ENCODE measurements at places on chromosomes 3 and 15. TPM values are rescaled to one million over a fixed set of nuclear protein-coding genes. Genes with fewer than 3 reads are reported as not detected.

GRCh38 chr3:141881702-141882101 is 5.3 kb downstream of the ATP1B3 start:
- H3K4me3 ChIP-seq, result no peak overlapping the region
- H3K4me1 ChIP-seq, result peaks cover 22% of the 10 kb centered on the region
- H3K27me3 ChIP-seq, result no peaks in the 10 kb centered on the region
- DNase-seq, result no peak
- H3K27ac ChIP-seq, result no peak overlapping the region
- peaks cover 3% of the 10 kb centered on the region for H3K36me3 ChIP-seq

EXOSC7 gene
- 72.6 TPM for total RNA-seq

DNA sequence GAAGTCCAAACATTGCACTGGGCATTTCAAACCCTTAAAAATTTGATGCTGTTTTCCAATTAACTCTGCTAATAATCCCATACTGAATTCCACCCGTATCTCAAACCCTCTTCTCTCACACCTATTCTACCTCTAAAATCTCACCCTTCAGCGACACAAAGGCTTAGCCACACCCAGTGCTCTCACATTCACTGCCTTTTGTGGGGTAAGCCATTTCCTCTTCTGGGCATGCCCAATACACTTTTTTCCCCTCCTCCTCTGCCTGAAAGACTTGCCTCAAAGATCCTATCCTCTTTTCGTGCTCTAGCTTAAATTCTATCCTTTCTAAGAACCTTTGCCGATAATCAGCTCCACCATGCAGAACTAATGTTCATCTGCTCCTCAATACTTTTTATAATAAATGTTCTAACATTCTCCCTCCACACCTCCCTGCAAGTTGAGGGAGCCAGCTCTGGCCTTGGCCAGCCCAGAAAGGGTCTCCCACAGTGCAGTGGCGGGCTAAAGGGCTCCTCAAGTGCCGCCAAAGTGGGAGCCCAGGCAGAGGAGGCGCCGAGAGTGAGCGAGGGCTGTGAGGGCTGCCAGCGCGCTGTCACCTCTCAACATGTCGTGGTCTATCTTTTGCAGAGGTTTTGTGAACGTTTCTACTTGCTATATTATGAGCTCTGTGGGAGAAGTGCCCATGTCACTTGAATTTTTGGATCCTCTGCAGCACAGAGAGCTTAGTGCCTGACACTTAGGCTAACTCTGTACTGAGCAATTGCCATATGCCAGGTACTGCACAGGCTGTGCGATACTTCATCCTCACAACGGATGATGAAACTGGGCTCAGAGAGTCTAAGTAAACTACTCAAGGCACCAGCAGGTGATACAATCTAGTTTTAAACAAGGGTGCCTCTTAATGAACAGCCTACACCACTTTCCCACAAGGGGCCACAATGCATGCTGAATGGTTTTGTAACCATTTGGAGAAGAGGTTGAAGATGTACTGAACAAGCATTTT is 53.6 kb upstream of the BCL6 start:
- no peaks in the 10 kb centered on the region for H3K27me3 ChIP-seq
- DNase-seq, result no peak
- no peak overlapping the region for H3K27ac ChIP-seq
- no peak overlapping the region for H3K4me3 ChIP-seq
- H3K36me3 ChIP-seq, result no peaks in the 10 kb centered on the region
- no peaks in the 10 kb centered on the region for H3K4me1 ChIP-seq

GPR27 gene
- not detected for total RNA-seq

GABRR3 gene
- not detected for total RNA-seq

DNA sequence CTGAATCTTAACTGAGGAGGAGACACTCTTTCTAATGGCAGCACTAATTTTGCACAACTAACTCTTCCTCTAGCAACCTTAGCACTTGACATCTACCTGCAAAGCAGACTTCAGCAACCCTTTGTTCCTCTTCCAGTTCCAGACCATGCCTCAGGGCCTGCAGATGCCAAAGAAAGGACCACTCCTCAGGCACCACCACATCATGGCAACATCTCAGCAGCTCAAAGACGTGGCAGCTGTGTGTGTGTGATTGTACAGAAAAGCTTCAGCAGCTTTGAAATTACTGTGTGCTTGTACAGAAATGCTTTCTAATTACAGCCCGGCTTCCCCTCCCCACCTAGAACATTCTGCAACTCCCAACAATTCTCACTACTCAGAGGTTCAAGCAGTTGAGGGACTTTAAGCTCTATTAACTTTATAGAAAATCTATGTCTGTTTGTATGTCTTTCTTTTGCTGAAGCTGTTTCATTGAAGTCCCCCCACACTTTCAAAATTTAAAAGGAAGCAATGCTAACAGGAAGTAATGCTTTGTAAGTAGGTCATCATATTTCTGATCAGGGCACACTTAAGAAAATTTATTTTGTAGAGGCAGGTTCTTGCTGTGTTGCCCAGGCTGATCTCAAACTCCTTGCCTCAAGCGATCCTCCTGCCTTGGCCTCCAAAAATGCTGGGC is 115.2 kb downstream of the CD47 start:
- H3K4me3 ChIP-seq, result no peak overlapping the region
- H3K4me1 ChIP-seq, result no peaks in the 10 kb centered on the region
- no peak for DNase-seq

BCHE gene
- total RNA-seq, result not detected

GPR149 gene
- total RNA-seq, result not detected

RBP2 gene
- not detected for total RNA-seq

DNA sequence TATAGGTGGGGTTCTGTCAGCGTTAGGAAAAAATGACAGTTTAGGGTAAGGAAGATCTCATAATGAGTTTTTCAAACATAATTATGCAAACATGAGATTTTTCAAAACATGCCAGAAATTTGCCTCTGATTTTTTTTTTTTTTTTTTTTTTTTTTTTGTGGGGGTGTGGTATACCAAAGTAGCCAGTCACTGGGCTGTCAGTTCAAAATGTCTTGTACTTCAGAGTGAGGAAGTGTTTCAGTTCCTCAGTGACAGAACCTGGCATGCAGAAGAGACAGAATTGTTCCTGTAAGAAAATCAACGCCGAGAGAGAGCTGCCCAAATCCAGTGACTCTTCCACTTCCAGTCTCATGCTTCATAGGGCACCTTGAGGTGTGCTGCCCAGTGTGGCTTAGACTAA is 9.7 kb downstream of the NCBP2 start:
- H3K36me3 ChIP-seq, result peaks cover 52% of the 10 kb centered on the region
- no peaks in the 10 kb centered on the region for H3K4me1 ChIP-seq
- H3K27ac ChIP-seq, result no peak overlapping the region
- no peak for DNase-seq
- H3K27me3 ChIP-seq, result no peaks in the 10 kb centered on the region
- H3K4me3 ChIP-seq, result no peak overlapping the region

LDHAL6B gene
- not detected for total RNA-seq

RHCG gene
- not detected for total RNA-seq

FBXO40 gene
- not detected for total RNA-seq

DNA sequence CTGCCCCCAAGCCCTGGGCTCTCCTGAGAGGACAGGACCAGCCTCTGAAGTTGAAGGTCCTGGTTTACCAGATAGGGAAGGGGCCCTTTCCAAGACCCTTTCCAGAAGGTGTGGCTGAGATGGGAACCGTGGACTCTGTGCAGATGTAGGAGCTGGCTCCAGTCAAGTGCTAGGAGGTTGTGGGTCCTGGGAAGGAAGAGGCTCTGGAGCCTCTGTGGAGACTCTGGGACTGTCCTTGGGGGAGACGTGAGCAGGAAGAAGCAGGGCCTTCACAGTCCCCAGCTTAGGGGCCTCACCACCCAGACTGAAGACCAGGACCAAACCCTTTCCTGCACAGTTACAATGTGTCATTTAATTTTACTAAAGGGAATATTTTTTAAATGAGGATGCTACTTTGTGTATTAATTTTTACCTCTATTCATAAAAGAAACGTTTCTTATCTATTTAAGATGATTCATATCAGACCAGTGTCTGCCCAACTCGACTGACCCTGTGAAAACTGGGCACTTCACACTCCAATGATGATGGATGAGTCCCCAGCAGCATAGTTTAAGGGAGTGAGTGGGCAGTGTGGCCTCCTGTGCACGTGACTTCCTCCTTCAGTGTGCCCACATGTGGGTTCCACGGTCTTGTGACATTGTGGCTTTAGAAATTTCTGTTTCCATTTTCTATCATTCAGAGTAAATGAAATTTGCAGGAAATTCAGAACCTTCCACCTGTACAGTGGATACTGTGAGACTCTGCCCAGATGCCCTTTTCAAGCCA is 10.9 kb downstream of the CCR5AS start:
- H3K27ac ChIP-seq, result no peak overlapping the region
- no peaks in the 10 kb centered on the region for H3K36me3 ChIP-seq
- H3K4me1 ChIP-seq, result no peaks in the 10 kb centered on the region
- DNase-seq, result no peak
- H3K27me3 ChIP-seq, result no peaks in the 10 kb centered on the region

GRK7 gene
- total RNA-seq, result not detected

CACNA1D gene
- total RNA-seq, result 1.1 TPM

STRC gene
- total RNA-seq, result 0.91 TPM

GRCh38 chr15:82172506-82172905 is 90.0 kb downstream of the EFL1 start:
- no peaks in the 10 kb centered on the region for H3K4me1 ChIP-seq
- H3K36me3 ChIP-seq, result no peaks in the 10 kb centered on the region
- H3K27me3 ChIP-seq, result no peaks in the 10 kb centered on the region
- H3K27ac ChIP-seq, result no peak overlapping the region
- peak; percentile 6 for DNase-seq
- no peak overlapping the region for H3K4me3 ChIP-seq

GRCh38 chr3:127786353-127787070 is 35.8 kb downstream of the MGLL start:
- H3K27ac ChIP-seq, result no peak overlapping the region
- H3K36me3 ChIP-seq, result no peaks in the 10 kb centered on the region
- no peak for DNase-seq
- H3K4me3 ChIP-seq, result no peak overlapping the region
- peaks cover 32% of the 10 kb centered on the region for H3K4me1 ChIP-seq
- H3K27me3 ChIP-seq, result no peaks in the 10 kb centered on the region

COLQ gene
- total RNA-seq, result 1.9 TPM

ITIH3 gene
- total RNA-seq, result 0.44 TPM

CELSR3 gene
- 7.8 TPM for total RNA-seq

Measured in HCT116 (cell line).